ENCODE measurements at places on chromosomes 2 and 18. TPM values are rescaled to one million over a fixed set of nuclear protein-coding genes. Genes with fewer than 3 reads are reported as not detected.

DNA sequence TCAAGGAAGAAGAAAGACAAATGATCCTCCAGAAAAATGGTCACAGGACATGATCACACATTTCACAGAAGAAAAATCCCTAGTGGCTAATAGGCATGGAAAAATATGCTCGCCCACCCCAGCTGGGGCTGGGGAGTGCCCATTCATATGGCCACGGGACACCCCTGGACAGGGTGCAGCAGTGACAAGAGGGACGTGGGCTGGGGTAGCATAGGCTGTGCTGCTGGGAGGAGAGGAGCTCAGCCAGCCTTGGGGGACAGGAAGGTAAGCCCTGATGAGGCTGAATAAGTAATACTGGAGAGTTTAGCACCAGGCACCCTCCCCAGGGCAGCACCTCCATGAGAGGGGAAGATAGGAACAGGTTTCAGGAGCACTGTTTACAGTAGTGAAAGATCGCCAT lies 254.9 kb upstream of the HS6ST1 start:
- no peaks in the 10 kb centered on the region for H3K36me3 ChIP-seq
- H3K27ac ChIP-seq: no peak overlapping the region
- peaks cover 44% of the 10 kb centered on the region for H3K27me3 ChIP-seq
- H3K4me3 ChIP-seq: no peak overlapping the region

CHRNG gene
- total RNA-seq: not detected

GRCh38 chr2:69250981-69251380 lies 136.0 kb downstream of the GFPT1 start:
- no peak overlapping the region for H3K4me3 ChIP-seq
- DNase-seq: no peak
- no peaks in the 10 kb centered on the region for H3K27me3 ChIP-seq
- H3K36me3 ChIP-seq: no peaks in the 10 kb centered on the region
- no peak overlapping the region for H3K27ac ChIP-seq
- peaks cover 4% of the 10 kb centered on the region for H3K4me1 ChIP-seq

DNA sequence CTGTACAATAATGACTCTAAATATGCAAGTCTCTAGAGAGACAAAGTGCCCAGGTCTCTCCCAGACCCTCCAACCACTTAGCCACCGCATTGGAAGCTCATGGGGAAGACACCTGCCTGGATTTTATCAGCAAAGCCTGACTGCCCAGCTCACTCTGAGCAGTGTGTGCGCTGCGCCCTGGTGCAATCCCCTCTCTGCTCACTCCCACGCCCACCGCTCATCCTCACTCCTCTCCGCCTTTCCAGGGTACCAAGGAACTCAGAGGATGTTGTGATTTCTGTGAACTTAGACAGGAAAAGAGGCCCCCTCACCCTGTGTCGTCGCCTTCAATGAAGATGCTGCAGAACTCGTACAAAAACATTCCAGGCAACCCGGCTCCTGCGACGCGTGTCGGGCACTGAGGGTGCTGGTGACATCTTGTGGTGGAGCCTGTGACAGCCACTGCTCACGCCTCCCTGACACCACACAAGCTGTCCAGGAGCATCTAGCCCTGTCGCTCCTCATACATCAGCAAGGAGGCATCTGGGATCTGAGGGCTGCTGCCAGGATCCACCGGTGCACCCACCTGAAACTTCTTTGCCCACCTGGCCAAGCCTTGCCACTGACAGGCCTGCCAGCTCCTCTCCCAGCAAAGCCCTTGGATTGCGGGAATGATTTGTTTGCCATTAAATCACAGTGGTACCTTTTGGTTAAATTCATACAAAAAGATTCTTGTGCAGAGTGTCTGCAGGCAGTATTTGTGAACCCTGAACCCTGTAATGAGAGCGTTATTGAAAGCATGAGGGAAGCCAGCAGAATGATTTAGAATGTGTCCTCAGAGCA lies 220.4 kb downstream of the ZNF516 start:
- no peaks in the 10 kb centered on the region for H3K4me1 ChIP-seq
- peak; percentile 8 for DNase-seq
- H3K27me3 ChIP-seq: peaks cover 53% of the 10 kb centered on the region
- H3K4me3 ChIP-seq: no peak overlapping the region
- no peak overlapping the region for H3K27ac ChIP-seq
- H3K36me3 ChIP-seq: no peaks in the 10 kb centered on the region

DNA sequence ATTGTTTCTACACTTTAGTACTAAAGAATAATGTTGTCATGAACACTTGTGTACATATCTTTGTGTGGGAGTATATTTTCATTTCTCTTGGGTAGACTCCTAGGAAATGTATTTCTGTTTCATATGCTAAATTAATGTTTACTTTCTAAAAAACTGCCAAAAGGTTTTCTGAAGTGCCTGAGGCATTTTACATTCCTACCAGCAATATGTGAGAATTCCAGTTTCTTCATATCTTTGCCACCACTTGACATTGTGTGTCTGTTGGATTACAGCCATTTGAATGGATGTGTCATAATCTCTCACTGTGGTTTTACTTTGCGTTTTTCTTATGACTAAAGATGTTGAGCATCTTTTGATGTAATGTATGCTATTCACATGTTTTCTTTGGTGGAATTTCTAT lies 428.2 kb upstream of the KCNH7 start:
- H3K4me3 ChIP-seq: no peak overlapping the region
- no peaks in the 10 kb centered on the region for H3K36me3 ChIP-seq
- H3K27me3 ChIP-seq: no peaks in the 10 kb centered on the region
- H3K4me1 ChIP-seq: peaks cover 12% of the 10 kb centered on the region
- H3K27ac ChIP-seq: no peak overlapping the region

- peaks cover 8% of the 10 kb centered on the region for H3K4me1 ChIP-seq
- no peaks in the 10 kb centered on the region for H3K27me3 ChIP-seq
- H3K27ac ChIP-seq: no peak overlapping the region
- no peak overlapping the region for H3K4me3 ChIP-seq
- peak; percentile 29 for DNase-seq
- H3K36me3 ChIP-seq: no peaks in the 10 kb centered on the region
Measured at GRCh38 chr2:237932731-237933131, 34.1 kb upstream of the UBE2F start.

DNA sequence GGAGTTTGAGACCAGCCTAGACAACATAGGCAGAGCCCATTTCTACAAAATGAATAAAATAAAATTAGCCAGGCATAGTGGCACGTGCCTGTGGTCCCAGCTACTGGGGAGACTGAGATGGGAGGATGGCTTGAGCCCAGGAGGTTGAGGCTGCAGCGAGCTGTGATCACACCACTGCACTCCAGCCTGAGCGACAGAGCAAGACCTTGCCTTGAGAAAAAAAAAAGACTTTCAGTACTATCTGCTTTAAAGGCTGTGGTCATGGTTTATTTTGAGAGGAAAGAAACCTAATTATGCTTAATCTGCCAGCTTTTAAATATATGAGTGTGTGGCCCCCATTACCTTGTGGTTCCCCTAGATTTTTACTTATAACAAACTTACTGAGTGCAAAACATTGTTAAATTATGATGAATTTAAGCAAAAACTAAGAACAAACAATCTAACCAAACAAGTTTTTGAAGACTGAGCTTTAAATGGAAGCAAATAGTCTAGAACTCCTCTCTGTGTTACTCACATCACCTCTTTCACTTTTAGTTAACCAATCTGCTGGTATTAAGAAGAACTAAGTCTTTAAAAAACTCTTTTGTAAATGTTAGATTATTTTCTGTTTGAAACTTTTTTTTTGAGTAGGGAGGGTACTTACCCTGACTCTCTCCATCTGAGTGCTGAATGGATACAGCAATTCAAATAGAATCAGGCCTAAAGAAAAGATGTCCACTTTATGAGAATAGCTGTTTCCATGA lies 65.4 kb downstream of the EIF2AK3 start:
- H3K4me3 ChIP-seq: no peak overlapping the region
- H3K27ac ChIP-seq: no peak overlapping the region
- no peaks in the 10 kb centered on the region for H3K4me1 ChIP-seq

Data from PC-3 (cell line).